NCI-H1092 treated with DMSO at 0.1 percent for 48 hours (cell line): ENCODE measurements at places on chromosomes 12 and 14.

DNA sequence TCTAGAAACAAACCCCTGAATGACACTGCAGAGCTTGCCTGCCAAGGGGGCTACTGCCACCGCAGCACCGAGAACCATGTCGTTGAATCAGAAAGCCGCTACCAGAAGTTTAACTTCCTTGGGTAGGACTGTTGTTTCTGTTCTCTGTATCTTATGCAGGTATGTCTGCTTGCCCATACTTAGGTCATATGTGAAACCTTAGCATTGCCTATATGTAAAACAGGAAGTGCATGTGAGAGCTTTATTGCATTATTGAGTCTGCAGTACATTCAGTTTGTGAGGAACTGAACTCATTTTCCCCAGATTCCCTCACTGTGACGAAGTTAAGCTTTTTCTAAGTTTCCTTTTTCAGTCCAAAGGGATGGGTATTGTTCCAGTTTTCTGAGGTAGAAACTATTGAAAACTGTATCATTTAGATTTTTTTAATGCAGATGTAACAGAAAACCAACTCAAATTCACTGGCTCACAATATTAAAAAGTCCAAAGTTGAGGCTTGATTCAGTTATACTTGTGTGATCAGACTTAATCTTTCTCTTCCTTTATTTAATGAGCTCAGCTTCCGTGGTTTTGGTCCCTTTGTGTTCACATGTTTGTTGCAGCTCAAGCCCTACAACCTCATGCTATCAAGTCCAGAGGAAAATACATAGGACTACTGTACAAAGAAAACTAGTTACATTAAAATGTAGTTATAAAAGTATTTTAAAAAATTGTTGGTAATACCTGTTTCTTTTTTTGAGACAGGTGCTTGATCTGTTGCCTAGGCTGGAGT lies 6.9 kb downstream of the FBXO34 start:
- no peak for DNase-seq

DNA sequence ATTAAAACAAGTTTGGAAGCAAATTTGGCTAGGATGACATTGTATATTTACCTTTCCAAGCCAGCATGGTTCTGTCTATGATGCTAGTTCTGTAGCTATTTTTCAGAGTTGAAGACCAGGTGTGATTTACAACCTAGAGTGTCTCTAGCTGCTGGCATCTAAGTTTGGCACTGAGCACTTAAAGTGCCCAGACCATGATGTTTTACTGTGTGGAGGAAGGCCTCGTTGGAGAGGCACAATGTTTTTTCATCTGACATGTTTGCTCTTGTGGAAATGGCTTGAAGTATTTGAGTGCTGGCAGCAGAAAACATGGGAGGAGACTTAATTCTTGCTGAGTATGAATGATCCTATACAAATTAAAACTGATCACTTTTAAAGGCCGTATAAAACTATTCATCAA lies 13.0 kb upstream of the C12orf71 start:
- no peak for DNase-seq

DNA sequence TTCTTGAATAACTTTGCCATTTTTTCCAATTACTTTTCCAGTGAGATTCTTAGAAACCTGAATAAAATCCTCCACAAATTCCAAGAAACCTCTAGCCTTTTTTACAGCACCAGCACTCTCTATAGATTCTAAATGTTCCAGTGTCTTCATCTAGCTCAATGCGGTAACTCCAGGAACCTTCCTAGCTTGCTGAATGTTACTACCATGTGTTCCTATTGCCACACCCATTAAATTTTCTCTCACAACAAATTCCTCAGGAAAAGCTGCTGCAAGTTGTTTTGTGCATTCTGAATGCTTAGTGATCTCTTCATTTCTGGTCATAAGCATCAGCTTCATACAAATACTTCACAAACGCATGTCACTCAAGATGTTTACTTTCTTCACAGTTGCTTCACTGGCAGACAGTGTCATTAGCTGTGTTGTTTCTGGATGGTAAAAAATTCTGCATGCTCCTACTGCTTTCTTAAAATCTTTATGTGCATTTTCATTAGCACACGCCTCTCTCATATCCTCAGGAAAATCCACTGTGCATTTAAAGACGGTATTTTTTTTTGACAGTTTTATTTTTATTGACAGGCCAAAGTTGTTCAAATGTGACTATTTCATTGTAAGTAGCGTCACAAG lies 106.7 kb downstream of the PPHLN1 start:
- DNase-seq = no peak

GRCh38 chr12:70880744-70881143 lies 39.8 kb downstream of the PTPRR start:
- no peak for DNase-seq

DNA sequence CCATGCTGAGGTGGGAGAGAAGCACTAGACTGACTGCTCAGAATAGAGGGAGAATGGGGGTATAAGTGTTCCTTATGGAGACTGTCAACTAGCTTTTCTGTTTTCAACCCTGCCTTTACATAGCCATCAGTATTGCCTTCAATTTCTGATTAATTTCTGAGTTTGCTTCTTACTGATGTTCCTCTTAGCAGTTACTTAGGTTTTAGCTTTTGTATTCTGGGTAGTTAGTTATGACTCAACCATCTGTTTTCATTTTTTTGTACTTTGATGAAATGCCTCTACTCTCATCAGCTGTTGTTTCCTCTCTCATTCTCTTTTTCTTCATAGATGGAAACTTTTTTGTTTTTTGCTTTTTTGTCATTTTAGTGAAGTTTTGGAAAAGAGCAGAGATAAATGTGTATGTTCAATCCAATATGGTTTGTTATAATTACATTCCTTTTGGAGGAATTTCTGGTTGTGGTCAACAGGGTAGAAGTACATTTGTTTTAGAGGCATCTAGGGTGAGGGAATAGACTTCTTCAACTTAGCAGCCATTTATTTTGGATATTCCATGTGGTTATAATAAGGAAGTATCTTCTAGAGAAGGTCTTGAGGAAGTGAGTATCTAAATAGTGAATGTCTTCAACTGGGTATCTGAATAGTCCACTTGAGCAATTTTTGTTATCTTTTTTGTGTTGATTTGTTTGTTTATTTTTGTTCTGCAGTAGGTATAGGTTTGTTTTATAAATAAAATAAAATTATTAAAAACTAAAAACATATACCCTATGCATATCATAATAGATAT lies 29.6 kb downstream of the PMCH start:
- no peak for DNase-seq

DNA sequence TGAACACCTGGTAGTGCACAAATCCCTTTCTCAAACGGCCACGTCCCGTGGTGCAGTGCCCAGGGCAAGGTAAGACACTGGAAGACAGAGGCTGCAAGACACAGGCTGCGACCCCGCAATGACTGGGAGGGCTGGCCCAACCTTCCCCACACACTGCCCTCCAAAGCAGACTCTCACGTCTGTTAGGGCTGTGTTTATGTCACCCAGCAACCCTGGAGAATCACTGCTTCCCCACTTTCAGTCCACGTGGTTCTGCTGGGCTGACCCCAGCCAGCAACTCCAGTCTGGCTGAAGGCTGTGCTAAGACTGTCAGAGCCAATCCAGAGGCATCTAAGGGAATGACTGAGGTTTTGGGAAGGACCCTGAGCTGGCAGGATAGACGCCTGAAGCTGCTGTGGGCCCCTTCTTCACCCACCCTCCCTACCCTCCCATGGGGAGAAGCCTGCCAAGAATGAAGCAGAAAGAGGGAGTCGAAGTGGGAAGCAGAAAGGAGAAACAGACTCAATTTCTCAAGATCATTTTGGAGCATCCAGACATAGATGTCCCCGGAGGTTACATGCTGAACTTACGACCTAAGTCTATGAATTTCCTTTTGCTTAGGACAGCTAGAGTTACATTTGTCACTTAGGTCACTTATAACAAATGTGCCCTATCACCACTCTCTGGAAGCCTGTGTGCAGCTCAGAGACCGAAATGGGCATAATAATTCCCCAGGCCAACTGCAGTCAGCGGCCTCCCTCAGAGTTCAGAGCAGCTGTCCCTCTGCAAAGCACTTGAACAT lies 11.7 kb downstream of the KDM2B start:
- no peak for DNase-seq

DNA sequence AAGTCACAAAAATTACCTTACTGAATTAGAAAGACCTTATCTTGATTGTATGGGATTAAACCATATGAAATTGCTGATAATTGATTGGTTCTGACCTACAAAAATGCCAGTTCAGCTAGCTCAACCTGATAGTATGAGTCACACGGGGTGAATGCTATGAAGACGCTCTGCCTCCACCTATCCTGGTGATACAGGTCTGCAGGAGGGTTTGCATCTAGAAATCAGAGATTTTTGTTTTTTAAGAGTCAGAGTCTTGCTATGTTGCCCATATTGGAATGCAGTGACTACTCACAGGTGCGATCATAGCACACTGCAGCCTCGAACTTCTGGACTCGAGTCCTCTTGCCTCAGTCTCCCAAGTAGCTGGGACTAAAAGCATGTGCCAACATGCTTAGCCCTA lies 120.4 kb downstream of the HMGA2 start:
- DNase-seq = no peak

- no peak for DNase-seq
Observed at GRCh38 chr12:126243814-126244440, 1178.7 kb downstream of the AACS start.

DNA sequence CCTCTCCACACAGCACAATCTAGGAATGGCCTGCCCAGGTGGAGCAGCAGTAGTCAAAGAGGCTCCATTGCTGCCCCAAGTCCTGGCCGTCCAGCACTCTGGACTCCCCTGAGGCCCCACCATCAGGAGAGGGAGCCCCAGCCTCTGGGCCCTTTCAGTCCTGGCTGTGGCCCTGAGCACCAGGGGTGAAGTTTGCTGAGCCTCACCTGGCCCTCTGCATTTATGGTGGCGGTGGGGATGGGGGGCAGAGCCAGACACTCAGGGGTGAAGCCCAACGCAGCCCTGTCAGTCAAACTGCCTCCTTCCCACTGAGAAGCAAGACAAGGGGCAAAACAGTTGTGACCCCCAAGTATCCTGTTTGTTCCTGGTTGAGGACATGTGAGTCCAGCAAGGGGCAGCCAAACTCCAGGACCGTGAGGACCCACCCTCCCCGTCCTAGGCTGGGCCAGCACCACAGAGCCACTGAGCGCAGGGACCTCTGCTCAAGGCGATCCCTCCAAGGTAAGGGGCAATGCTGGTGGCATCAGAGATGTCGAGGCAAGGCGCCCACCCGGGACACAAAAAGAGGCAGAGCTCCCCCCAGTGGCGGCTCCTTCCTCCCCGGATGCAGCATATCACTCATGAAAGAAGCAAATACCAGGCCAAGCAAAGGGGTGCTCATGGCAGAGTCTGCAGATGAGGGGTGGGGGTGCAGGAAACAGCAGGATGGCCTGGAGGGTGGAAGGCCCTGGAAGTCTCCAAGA lies 4.8 kb upstream of the AMN start:
- DNase-seq = peak; percentile 56

DNA sequence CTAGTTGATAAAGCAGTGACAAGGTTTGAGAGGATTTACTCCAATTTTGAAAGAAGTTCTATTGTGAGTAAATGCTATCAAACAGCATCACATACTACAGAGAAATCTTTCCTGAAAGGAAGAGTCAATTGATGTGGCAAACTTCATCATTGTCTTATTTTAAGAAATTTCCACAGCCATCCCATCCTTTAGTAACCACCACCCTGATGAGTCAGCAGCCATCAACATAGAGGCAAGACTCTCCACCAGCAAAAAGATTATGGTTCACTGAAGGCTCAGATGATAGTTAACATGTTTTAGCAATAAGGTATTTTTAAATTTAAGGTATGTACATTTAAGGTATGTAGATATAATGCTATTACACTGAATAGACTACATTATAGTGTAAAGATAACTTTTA lies 122.1 kb upstream of the ARHGAP5 start:
- DNase-seq = no peak

DNA sequence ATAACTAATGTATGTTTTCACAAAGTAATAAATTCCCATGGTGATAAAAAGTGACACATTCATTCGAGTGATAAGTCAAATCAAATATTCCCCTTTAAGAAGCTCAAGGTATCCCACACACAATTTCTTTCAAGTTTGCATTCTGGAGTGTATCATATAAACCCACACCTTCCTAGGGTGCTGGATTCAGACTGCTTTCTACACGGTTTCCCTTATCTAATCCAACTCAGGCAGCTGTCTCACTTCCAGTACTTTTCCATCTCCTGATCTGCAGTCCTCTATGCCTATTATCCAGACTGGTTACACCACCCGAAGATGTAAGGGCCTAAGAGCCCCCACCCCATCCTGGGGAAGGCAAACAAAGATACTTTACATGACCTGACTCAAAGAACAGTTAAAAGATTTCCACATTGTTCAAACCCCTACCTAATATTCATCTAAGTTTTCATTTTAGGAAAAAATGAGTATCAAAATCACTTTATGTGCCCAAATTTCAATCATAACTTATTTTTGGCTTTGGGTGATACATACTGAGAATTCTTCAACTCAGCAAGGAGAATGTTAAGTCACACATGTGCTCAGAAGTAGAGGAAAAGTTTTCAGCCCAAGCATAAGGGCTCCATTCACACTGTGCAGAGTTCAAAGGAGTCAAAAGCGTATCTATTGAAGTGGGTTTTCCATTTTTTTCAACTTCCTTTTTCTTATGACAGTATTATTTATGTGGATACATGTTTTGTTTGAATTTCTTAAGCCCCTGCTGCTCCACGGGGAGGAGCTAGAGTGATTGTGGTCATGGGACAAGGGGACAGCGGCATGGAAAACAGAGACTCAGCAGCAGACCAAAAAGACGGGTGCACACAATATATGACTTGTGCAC lies 41.8 kb downstream of the CORO1C start:
- peak; percentile 21 for DNase-seq
